ENCODE measurements at places on chromosomes 11 and 22.

- DNase-seq = peak; percentile 24
These were observed 2.0 kb downstream of the SBF2 start for GRCh38 chr11:10291801-10292638.

DNA sequence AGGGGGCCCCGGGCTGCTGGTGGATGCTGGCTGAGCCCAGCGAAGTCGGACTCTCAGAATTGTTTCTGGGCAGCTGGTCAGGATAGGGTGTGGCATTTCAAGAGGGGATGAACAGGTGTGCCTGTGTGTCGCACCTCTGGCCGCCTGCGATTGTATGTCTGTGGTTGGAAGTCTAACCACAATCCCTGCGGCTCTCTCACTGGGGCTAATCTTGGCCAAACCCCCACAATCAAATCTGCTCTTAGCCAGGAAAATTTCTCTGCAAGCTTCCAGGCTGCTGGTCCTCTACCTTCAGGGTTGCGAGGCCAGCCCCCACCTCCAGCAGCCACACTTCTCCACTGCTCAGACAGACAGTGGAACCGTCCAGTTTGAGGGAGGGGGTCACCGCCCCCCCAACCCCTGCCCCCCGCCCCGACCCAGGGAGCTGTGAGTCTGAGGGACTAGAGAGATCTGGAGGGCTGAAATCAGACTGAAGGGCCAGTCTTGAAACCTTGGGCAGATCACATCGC is 953 bp downstream of the ATG16L2 start:
- no peak for DNase-seq

- DNase-seq = no peak
These were observed 687.8 kb downstream of the FAM181B start for GRCh38 chr11:82045748-82046457.

DNA sequence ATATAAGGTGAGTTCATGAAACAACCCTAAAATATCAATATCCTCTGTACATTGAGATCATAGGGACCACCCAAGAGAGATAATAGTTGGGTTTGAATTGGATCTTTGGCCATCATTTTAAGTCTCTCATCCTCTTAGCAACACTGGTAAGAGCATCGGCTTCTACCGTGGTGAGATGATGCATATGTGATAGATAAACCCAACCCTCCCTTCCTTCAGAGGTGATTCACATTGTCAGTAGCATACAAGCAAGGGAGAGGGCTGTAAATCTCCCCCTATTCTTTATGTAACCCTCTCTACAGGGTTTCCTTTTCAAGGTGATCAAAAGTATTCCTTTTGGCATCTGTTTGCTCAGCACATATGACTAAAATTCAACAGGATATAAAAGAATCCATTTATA is 102.4 kb upstream of the MTMR2 start:
- DNase-seq = no peak

- no peak for DNase-seq
These were observed 84.2 kb upstream of the GALNT18 start for GRCh38 chr11:11706028-11706427.
